ENCODE measurements at places on chromosomes 3 and 15. TPM values are rescaled to one million over a fixed set of nuclear protein-coding genes. Genes with fewer than 3 reads are reported as not detected.

P2RY1 gene
- 33.5 TPM for total RNA-seq

PLA2G4E gene
- total RNA-seq = 0.17 TPM

TUSC7 gene
- total RNA-seq = not detected

CNTN3 gene
- total RNA-seq = 8.2 TPM

DAZL gene
- 21.5 TPM for total RNA-seq

DNA sequence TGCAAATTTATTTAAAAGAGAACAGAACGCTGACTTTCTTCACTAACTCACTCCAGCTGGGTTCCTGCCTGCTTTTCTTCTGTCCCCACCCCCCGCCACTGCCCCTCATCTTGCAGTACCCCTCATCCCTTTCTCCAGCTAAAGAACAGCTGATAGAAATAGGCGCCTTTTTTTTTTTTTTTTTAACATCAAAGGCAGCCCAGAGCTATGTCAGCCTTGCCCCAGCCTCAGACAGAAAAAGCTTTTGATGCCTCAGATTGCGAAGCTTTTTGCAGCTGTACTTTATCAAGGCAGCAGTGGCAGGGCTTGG, 1.8 kb downstream of the CADPS start:
- no peak for DNase-seq

- DNase-seq = no peak
Observed at GRCh38 chr3:184561913-184562877, 610 bp downstream of the EPHB3 start.

DNA sequence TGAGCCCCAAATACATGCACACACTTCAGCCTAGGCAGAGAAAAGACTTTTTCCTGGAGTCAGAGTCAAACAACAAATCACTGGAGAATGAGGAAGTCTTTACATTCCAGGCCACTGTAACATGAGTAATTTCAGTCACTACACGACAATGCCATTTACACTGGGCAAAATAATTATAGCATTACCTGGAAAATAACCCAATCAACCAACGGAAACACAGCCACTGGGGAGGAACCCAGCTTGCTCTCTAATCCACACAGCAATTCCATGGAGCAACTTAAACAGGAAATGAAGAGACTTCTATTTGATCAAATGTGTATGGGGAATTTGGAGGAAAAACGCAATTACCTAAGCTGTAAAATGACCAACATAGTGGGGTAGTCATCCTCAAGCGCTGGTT, 15.2 kb downstream of the FSTL1 start:
- no peak for DNase-seq

GRCh38 chr3:130529486-130530215, 12.7 kb downstream of the COL6A6 start:
- DNase-seq = no peak

- no peak for DNase-seq
Observed at GRCh38 chr3:58157700-58158099, 53.1 kb downstream of the DNASE1L3 start.

DNA sequence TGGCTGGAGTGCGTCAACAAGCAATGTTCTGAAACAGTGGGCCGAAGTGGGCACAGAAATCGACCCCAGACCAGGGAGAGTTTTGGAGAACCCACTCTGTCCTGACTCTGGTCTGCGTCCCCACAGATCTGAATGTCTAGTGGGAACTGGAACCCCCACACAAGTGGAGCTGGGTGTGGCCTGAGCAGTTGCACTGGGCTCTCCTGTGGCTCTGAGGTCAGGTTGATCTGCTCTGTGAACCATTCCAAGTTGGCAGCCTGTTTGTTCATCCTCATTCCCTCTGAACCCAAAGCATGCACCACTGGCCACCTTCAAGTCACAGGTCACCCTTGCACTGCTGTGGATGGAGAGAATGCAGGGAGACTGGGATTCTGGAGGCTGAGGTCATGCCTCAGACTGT, 60.5 kb downstream of the STARD5 start:
- no peak for DNase-seq

DNA sequence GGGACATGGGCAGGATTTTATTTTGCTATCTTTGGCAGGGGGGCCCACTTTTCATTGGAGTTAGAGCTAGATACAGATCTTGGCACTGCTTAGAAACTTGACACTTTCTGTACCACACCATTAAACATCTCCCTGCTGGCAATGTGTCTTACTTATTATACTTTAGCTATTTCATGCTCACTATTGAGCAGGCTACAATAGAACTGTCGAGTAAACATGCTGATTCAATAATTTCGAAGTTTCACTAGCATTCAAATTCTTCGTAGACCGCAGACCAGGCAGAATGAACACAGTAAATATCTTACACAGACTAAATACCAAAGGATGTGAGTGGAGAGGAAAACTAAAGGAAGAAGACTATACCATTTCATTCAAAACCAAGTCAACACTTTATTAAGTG, 180.8 kb downstream of the UNC13C start:
- no peak for DNase-seq

GRCh38 chr3:140206196-140207040, 271.4 kb downstream of the CLSTN2 start:
- no peak for DNase-seq

- no peak for DNase-seq
Observed at GRCh38 chr3:25621087-25621486, 43.6 kb downstream of the TOP2B start.

Data from prostate gland (tissue), 2 donors.